ENCODE measurements at places on chromosomes 1 and 21.
A peak's percentile ranks its signal among the peaks of the same experiment; 100 is the strongest.

DNA sequence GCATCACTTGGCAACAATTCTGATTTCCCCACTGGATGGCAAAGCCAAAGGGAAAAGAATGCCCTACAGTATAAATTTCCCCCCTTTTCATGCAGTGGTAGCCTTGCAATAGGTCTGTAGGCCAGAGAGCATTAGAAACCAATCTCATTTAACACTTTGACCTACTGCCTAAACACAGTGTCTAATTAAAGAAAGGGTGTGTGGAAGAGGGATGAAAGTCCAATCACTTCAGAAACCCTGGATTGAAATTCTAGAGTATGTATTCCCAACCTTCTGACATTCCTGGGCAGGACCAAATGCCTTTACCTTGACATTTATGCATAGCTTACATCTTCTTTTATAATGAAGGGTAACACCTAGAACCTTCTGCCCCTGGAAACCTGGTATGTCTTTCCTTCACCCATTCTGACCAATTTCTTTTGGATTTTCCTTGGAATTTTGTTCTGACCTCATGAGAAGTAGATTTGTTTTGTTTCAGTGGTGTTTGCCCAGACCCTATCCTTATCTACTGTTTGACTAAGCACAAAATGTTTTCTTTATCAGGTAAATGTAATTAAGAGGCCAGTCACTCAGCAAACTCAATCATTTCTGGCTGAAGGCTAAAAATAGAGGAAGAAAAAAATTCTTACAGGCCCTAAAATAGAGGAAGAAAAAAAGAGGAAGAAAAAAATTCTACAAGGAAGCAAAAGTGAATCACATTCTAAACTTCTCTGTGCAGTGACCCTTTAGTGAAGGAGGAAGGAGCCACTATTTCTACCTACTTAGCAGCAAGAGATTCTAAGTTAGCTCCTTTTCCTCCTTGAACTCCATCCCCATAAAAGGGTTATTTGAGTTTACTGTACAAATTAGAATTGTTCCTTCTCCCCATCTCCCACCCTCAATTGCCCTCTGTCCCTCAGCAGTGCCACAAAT lies 129.5 kb upstream of the DSCAM start:
- DNase-seq: no peak

DNA sequence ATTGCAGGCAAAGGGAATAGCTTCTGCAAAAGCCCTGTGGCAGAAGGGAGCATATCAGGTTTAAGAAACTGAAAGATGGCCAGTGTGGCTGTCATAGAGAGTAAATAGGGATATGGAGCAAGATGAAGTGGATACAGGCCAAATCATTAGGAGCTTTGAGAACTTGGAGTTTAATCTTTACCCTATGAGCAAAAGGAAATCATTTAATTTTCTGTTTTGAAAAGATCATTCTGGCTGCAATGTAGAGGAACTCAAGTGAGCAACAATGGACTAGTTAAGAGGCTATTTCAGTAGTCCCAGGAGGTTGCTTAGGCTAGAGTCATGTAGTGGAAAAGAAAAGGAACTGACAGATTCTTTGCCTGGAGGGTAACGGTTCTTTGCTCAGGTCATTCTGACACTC lies 47.2 kb downstream of the RAP1A start:
- DNase-seq: no peak

GRCh38 chr1:200134116-200134515 lies 106.6 kb downstream of the NR5A2 start:
- no peak for DNase-seq

- no peak for DNase-seq
Observed at GRCh38 chr1:33301273-33301984, 19.5 kb downstream of the A3GALT2 start.

DNA sequence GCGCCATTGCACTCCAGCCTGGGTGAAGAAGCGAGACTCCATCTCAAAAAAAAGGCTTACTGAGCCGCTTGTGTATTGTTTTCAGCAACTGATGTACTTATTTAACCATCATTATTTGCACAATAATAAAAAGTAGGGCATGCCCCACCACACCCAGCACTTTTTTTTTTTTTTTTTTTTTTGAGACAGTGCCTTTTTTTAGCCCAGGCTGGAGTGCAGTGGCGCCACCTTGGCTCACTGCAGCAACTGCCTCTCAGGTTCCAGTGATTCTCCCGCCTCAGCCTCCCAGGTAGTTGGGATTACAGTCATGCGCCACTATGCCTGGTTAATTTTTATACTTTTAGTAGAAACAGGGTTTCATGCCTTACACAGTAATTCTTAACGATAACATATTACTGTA lies 12.2 kb upstream of the TRNAU1AP start:
- no peak for DNase-seq

GRCh38 chr21:45821315-45821962 lies 160.1 kb upstream of the COL6A1 start:
- no peak for DNase-seq

DNA sequence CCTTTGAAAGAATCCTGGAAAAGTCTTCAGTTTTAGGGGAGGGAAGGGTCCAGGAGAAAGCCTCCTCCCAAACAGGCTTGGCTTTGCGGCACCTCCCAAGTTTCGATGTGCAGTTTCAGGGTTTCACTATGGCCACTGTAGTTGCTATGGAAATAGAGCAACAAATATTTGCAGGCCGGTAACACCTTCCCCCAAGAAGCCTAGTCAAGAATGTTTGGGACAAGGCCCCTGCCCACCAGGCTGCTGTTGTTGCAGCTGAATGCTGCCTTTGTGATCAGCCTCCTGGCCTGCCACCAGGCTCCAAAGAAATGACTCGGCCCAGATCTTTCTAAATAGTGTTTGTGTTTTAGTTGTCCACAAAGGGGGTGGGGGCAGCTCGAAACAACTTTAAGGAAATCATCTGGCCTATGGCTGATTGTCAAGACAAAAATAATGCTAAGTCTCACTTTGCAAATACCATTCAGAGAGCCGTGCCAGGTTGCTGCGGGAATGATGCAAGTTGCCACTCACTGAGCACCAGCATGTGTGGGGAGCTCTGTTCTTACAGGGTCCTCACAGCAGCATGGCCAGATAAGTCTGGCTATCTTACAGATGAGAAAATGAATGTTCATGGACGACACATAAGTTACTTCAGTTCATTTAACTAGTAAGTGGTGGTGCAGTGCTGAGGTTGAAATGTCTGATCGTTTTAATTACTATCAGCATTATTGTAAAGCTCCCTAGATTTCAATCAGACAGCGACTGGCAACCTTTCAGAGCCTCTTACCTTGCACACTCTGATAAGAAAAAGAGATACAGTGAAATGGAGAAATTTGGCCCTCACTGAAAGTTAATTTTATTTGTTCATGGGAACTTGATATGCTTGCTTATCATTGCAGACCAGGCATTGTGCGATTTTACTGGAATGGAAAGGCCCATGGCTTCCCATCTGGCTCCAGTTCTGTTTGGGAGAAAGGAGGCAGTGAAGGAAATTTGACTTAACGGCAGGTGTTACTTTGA lies 91.2 kb upstream of the JUN start:
- DNase-seq: no peak

DNA sequence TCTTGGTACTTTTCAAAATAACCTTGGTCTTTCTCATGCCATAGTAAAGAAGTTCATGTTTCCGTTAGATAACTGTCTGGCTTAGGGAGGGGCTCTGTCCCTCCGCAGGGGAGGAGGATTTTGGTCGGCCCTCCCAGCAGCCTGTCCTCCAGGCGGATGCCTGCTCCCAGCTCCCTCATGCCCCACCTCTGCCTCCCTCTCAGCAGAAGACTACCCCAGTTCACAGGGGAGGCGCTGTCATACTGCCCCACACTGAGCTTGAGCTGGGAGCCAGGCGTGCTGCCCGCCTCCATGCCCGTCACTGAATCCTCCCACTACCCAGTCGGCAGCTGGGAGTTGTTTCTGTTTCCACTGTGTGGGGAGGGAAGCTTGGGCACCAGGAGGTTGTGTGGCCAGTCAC lies 127.3 kb downstream of the CAMTA1 start:
- no peak for DNase-seq

GRCh38 chr1:12339396-12339795 lies 109.6 kb downstream of the VPS13D start:
- no peak for DNase-seq

DNA sequence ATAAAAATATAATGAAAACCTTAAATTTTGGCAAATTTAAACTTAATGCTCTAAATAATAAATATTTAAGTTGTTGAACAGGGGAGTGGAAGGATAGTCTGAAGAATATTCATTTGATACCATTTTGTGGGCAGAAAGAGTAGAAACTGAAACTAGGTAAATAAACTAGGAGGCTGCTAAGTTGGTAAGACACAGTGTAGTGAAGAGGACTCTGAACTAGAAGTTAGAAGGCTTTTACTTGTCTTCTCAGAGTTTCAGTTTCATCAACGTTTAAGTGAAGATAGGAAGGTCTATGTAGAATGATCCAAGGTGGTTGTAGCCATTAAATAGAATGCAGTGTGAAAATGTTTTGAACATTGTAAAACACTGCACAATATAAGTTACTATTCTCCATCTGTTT lies 516.9 kb downstream of the AMY1C start:
- no peak for DNase-seq

DNA sequence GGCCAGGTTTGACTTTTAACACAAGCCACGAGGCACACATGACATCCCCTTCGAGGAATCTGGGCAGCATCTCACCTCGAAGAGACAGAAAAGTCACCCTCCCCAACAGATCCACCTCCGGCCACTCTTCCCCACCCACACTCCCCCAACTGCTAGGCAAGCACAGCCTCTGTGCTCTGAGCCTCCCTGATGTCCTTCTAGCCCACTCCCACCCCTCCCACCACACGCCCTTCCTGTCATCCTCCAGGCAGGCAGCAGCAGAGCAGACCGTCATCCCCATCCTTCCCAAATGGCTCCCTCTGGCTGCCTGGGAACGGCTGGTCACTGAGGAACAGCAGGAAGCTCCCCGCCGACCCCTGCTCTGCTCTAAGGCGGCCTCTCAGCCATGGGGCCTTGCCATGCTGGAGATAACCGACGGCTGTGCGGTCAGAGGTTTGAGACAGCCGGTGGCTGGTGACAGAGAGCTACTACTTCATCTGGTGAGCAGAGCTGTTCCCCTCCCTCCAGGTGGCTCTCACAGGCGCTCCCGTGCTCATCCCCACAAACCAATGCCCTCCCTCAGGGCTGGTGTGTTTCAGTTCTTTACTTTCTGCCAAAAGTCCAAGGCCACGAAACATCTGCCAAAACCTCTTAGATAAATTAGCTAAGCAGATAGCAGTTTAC lies 25.6 kb downstream of the NPHP4 start:
- no peak for DNase-seq

DNA sequence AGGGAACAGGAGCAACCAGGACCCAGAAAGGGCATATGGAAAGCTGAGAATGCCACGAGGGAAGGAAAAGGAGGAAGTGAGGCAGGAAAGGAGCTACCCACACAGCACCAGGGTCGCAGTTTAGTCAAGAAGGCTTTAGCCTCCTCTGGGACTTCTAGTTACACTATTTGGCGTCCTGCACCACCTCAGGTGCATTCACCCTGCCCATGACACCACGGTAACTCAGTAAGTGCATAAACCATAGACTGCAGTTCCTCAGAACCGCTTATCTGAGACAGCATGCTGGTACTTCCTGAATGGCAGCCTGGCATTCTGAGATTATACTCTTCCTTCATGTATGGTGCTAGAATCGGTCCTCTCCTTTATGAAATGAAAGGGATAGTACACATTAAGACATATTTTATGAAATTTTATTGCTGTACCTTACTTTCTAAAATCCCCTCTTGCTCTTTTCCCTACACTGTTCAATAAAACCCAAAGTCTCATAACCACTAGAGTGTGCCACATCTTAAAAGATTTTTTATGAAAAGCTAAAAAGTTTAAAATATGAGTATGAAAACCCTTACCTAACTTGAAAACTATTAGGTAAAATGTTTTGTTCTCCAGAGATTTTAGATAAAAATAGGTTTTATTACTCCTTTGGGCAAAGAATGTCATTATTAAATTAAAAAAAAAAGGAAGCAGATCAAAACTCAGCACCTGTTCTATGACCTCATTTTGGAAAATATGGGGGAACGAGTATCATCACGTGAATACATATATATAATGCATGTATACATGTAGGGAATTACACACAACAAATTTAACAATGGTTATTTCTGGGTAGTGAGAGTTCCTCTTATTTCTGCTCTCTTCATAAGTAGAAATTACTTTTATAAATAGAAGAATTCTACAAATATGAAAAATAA lies 67.3 kb downstream of the VAV3 start:
- peak; percentile 68 for DNase-seq

DNA sequence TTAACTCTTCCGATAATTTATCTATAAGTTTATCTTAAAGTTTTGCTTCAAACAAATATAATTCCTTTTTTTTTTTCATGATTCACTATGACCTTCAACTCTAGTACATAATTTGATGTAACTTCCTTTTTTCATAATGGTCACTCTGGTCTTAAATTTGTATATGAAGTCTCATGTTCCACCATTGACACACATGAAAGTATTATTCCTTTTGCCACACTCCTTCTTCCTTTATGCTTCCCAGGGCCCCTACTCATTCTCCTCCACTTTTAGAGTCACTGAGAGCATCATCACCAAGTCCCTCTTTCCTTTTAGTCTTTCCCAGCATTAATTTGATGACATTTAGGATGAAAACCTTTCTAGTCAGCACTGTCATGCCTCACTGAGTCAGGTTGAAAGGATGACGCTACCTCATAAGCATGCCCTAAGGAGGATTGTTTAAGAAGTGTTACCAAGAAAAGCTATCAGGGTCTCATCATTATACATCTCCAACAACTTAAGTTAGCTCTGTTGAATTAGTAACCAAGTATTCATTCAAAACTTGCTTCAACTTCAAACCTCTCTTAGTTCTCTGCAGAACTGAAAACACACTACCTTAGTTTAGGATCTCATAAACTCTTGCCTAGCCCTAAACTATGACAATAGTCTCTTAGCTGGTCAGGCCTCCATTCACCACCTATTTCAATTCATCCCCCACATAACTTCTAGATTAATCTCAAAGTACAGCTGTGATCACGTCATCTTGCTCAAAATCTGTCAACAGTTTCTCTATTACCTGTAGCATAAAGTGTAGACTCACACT lies 14.5 kb downstream of the AUNIP start:
- no peak for DNase-seq

DNA sequence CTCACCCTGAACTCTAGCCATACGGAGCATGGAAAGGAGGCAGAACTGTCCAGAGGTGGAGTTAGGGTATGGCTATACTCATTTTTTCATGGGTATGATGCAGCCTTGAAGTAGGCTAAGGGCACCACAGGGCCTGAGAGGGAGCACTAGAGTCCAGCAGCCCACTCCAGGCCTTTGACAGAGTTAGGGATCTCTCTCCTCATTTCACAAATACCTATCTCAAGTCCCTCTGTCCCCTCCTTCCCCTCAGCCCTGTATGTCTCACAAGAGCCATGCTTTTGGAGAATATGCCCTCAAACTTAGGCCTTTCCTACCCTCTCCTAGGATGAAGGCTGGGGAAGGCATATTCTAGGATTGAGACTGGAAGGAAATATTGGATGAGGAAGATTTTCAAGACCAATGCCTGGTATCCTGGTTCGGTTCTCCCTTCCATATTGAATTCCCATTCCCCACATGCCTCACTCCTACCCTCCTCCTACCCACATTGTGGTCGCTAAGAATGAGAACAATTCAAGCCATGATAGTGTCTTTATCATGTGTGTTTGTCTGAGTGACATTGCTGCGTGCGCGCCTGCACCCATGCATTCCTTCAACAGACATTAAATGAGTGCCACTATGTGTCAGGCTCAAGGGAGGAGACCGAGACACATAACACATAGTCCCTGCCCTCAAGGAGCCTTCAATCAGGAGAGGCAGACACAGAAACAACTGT lies 2.6 kb upstream of the NECTIN4 start:
- DNase-seq: no peak
